Immature natural killer cell (primary cell): ENCODE measurements at places on chromosomes 5 and 9.
A peak's percentile ranks its signal among the peaks of the same experiment; 100 is the strongest.

GRCh38 chr9:92807757-92808725 lies 43.4 kb upstream of the BICD2 start:
- DNase-seq, result peak; percentile 5

GRCh38 chr5:59661311-59661710 lies 232.2 kb downstream of the PDE4D start:
- DNase-seq, result no peak

- DNase-seq, result no peak
These were observed 118.4 kb downstream of the PLCXD3 start for GRCh38 chr5:41392016-41392415.

DNA sequence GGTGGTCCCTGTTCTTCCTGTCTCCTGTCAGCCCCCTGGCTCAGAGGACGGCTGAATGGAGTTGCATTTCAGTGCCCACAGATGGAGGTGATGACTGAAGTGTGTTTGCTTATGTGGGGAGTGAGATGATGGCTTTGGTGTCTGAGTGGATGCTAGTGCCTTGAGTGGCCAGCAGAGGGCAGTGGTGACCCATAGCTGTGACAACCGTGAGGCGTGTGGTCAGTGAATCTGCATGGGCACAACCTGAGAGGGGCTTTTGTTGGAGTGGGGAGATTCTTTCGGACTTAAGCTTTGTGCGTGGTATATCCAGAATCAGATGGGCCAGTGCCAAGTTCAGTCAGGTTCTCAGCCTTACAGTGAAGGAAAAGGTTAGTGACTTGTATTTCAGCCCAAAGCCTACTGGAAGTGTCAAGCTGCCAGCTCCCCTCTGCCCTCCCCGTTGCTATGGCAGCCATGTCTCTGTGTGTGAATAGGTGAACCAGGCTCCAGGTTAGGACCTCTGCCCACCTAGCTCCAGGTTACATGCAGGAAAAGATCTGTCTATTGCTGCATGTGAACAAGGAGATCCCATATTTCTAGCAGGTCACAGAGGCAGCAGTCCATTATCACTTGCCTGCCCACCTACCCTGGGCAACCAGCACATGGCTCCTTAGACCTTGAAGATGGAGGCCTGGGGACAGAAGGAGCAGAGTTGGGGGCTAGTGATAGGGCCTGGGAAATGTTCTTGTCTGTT lies 14.7 kb upstream of the CXXC5 start:
- peak; percentile 74 for DNase-seq

DNA sequence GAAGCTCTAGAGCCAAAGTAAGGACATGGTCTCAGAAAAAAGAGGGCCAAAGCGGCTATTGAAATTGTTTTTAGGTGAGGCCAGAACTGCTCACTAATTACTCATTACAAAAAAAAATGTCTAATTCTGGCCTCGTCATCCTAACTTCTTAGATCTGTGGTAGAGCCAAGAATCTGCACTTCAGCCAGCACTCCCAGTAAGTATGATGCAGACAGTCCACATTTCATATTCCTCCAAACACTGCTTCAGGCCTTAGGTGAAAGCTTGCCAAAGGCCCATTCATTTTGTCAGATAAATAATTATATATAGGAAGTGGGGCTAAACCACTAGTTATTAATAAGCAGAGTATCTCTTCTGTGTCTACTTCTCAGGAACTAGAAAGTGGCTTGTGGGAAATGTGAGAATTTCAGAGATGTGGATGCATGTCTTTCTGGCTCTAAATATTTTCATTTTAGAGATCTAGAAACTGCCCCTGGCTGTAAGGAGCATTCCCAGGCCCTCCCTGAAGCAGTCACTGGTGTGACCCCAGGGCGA lies 554.0 kb downstream of the TLE4 start:
- DNase-seq, result no peak

- DNase-seq, result no peak
These were observed 197.9 kb downstream of the KCTD16 start for GRCh38 chr5:144368556-144368955.

DNA sequence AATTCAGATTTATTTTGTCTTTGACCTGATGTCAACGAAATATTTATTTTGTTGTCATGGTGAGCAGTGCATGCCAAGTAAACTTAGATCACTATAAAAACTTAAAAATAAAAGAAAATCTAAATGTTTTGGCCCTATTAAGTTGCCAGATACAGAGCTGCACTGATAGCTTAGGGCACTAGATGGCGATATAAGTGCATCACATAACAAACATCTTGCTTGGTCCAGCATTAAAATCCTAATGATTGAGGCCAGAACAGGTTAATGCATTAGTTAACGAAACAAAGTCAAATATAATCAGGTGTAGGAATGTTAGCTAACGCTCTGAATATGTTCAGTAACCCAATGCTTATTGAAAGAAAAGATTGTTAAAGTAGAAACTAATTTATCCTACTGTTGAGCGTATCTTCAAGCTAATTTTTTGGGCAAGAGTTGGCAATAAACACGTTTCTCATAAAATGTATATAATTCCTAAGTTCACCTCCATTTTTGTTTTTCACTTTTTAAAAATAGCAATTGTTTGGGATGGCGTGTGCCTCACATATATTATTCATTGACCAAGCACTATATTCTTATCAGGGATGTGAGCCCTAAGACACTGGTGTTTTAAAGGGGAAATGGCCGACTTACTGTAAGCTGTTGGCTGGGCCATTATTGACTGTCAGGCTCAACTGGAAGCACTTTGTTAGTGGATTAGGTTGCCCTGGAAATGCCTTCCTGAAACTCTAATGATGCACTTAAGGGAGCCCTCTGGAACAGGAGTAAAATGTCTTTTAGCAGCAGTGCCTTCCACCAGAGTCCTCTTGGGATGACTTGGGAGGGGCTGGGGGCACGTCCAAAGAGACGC lies 33.3 kb downstream of the KCTD16 start:
- DNase-seq, result peak; percentile 30

DNA sequence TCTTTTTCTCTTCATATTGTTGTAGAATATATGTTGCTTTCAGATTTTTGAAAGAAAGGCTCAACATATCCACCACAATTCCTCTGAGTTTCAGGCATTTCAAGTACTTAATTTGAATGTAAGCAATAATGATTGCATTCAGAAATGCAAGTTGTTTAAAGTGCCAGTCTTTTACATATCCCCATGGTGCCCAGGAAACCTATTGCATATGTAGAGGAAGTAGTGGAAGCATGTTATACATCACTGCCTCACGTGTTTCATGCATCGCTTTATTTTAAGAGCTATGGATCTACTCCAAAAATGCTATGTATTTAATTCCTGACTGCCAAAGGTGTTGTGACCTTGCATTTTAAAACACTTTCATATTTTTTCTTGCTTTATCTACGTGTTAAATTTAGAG lies 28.1 kb downstream of the CPEB4 start:
- DNase-seq, result no peak

- DNase-seq, result peak; percentile 71
These were observed 17.3 kb downstream of the SLC22A5 start for GRCh38 chr5:132386644-132387286.

- DNase-seq, result no peak
These were observed 202.7 kb upstream of the CDKN2B start for GRCh38 chr9:22211588-22212360.

GRCh38 chr5:143713047-143714003 lies 98.6 kb upstream of the HMHB1 start:
- no peak for DNase-seq

DNA sequence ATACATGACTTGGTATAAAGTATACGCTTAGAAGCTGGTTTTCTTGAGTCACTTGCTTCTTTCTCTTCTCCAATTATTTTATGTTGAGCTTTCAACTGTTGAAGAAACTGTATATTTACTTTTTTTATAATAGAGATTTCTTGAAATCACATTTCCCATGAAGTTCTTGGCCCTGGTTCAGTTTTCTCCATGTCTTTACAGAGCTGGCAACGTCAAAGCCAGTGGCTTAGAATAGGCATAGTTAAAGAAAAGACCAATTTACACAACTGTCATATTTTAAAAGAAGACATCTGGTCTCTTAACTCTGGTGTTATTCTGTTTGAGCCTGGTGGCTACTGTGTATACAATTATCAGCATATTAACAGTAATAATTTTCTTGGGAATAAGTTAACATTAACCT lies 1249.3 kb downstream of the CDH12 start:
- no peak for DNase-seq

DNA sequence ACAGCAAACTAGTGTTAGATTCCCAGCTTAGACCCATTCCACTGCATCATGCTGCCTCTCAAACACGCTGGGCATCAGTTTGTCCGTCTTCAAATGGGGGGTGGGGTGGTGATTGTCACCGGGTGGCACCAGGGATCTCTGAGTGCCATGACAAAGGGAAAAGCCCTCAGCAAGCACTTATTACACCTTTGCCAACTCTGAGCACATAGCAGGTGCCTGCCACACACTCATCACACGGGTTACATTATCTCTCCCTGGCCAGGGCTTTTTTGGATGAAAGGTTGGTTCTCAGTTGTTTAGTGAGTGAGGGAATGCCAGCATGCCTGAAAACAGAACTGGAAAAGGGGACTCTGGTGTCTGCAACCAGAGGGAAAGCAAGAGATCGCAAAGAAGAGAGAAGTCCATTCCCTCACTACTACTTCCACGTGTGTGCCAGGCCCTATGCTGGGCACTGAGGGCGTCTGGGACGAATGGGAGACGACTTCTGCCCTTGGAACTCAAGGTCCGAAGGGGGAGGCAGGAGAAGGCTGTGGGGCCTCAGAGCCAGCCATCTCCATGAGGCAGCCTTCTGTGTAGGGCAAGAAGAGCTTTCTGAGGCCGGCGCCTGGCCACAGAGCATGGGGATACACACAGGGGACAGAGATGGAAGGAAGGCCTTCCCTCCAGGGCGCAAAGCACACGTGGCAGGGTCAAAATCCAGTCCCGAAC lies 48.9 kb downstream of the PAX5 start:
- no peak for DNase-seq

- DNase-seq, result no peak
These were observed 497.5 kb upstream of the RGMB start for GRCh38 chr5:98275980-98276379.

DNA sequence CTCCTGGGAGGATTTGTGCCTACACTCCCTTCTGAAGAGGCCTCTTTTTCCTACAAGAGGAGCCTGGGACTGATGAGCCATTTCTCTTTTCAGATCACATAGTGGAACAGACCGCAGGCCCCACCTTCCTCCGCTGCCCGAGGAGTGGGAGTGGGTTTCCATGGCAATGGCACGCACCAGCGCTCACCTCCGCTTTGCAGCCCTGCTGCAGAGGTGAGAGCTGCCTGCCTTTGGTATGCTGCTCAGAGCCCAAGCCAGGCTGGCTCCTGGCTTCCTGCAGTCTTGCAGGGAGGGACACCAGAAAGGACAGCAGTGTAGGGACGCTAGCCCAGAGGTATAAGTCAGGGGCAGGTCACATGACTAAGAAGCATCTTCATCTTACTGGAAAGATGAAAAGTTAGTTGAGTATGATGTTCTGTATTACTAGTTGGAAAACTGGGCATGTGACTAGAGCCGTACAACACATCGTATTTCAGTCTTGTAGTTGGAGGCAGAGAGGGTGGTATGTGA lies 12.4 kb downstream of the PTTG1 start:
- DNase-seq, result no peak

DNA sequence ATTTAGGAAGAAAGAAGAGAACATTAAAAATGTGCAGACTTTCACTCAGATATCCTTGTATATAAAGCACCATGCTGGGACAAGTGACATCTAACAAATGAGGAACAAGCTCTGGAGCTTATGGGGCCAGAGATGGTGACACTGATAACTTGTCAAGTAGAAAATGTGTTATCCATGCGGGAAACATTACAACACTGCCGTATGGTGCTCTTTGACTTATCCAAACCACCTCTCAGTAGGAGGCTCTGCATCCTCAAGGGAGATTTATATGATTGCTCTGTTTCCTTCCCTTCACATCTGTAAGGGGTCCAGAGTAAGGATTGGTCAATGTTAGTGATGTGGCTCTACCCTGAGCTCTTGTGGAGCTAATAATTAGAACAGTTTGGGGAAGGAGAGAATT lies 23.5 kb downstream of the KCTD16 start:
- DNase-seq, result no peak
